Stimulated activated CD8-positive, alpha-beta memory T cell treated with anti-CD3 and anti-CD28 coated beads, Interleukin-7, amount 100 ng/mL, for 48 hours (primary cell): ENCODE measurements at places on chromosomes 5 and 9.

DNA sequence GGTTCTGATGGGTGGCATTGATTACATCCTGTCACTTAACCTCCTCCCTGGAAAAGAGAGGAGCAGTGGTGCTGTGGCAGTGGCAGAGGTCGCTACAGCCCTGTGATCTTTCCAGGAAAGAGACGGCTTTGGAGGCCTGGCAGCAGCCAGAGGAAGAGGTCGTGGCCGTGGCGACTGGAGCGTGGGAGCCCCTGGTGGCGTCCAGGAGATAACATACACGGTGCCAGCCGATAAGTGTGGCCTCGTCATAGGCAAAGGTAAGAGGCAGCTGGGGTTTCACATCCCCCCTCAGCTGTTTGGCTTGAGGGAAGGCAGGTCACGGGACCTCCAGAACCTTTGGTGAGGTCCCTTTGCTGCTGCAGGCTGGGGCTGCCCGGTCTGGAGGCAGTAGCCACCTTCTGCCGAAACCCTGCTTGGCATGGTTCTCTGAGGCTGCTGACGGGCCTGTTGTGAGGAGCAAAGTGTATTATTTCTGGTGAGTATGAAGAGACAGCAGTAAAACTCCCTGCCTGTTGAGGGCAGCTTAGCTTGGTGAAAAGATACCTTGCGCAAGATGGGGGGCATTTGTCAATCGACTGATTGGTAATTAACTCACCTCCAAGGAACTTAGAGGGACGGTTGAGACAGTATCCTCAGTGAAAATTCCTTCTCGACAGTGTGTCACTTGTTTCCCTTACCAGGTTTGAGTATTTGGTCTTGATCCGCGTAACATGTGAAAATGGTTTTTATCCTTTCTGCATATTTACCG lies 38.0 kb upstream of the PRDM12 start:
- no peak for DNase-seq

GRCh38 chr9:134466869-134467616 lies 140.8 kb downstream of the RXRA start:
- DNase-seq = no peak

- no peak for DNase-seq
Measured at GRCh38 chr5:142724821-142725220, 38.9 kb upstream of the FGF1 start.

DNA sequence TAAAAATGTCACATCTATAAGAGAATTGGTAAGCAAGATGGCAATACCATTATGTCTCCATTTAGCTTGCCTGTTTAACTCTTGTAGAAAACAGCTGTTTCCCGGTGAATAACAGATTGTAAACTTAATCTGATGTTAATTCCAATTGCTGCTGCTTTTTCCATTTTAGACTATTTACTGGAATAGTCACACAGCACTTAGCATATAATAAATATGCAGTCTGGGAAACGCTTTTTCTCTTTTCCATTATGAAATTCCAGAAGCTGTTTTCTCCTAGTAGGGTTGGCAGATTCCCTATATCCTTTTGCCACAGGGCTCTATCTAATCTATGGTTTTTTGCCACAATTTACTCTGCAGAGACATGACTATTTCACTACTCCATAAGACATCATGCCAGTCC lies 148.0 kb downstream of the CEMIP2 start:
- DNase-seq = no peak

DNA sequence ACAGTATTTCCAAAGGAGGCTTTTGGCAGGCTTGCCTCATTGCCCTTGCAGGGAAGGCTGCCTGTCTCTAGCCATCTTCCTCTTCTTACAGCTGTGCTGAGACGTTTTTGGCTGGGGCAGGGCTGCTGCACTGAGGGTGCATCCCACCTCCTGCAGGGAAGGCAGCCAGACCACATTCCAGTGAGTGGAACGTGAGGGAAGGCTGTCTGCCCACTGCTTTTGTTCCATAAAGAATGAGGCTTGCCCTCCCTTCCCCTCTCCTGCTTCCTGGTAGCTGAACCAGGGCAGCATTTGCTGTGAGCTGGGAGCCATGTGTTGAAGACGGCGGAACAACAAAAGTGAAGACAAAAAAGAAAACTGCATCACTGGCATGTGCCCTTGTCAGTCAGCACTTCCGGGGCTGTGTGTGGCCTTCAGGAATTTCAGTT lies 16.8 kb downstream of the MGAT1 start:
- DNase-seq = no peak

DNA sequence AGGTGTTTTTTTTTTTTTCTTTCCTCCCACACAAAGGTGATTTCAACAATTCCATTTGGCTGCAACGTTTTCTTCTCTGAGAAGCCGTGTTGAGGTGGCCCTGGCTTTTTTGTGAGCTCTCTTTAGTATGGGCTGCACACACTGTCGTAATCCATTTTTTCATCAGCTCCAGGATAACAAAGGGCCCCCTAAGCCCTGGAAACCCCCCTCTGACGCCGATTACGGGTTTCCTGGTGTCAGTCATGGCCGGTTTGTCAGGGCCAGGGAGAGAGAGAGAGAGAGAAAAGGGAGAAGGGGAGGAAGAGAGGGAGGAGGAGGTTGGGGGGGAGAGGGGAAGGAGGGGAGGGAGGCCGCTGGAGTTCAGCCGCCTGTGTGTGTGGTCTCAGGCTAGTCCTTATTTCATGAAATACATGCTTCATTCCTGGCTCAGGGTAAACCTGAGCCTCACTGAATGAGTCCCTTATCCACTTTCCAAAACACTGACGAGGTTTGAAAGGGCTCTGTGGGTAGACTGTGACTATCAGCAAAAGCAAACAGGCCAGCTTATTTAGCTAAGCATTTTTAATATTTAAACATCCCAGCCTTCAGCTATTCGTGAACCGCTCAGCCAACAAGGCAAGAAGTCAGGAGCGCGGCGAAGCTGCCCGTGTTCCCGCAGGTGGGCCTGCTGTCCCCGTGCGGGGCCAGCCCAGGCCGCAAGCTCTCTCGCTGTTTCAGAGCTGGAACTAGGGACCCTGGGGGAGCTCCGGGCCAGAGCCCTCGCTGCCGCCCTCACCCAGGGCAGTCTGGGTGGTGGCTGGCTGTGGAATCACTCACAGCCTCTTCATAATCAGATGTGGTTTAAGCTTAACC lies 172.8 kb downstream of the ERCC6L2 start:
- DNase-seq = no peak

- no peak for DNase-seq
Measured at GRCh38 chr9:79829566-79830302, 258.0 kb downstream of the TLE4 start.

DNA sequence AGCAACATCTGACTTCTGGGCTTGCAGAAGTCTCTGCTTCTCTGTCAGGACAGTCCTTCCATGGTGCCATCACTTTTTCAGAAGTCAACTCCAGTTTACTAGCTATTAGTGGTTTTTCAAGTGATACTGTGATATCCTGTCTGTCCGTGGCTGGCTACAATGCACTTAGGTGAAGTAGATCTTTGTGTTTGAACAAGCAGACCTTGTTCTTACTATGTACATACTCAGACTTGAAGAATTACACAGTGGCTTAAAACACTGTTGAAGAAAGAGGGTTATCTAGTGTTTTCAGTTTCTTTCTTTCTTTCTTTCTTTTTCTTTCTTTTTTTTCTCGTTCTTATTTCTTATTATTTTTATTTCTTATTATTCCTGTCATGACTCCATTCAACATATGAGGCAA lies 228.7 kb downstream of the NTRK2 start:
- no peak for DNase-seq

DNA sequence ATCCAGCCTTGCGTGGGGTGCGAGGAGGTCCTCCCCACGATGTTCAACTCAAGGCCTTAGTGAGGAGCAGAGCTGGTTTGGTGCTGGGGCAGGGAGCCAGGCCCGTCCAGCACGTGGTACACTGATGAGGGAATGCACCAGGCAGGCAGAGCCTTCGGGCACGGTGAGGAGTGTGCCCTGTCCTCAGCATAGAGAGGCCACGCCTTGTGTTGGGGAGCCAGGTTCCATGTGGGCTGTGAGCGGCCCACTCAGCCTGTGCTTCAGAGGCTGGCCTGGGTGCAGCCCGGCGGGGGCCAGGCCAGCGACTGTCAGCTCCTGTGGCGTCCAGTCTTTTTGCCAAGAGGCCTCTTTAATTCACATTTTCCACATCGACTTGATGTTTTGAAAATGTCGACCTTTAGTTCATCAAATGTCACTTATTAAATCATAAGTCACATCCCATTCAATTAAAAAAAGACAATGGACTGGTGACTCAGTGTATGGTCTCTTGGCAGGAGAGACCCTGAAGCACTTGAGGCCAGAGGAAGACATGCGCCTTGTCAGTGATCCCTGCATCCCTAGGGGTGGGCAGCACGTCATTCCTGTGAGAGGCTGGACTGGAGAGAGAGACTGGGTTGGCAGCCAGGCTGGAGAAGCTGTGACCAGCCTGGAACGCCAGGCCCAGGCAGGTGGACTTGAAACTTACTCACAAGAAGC lies 21.7 kb downstream of the ERGIC1 start:
- DNase-seq = no peak

DNA sequence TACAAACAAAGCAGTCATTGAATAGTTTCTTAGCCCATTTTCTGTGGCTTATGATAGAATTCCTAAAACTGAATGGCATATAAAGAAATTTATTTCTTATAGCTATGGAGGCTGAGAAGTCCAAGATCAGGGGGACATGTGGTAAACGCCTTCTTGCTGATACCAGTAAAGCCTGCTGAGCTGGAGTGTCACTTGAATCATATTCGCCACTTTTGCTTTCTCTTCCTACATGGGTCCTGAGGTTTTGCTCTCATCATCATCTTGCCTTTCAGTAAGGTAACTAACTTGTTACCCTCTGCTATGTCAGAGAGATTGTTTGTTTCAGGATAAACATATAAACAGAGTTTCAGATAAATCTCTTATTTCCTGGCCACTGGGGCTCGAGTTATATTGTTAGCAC lies 203.3 kb upstream of the DMRT1 start:
- DNase-seq = no peak

GRCh38 chr5:43193894-43194265 lies 1.9 kb downstream of the NIM1K start:
- no peak for DNase-seq

DNA sequence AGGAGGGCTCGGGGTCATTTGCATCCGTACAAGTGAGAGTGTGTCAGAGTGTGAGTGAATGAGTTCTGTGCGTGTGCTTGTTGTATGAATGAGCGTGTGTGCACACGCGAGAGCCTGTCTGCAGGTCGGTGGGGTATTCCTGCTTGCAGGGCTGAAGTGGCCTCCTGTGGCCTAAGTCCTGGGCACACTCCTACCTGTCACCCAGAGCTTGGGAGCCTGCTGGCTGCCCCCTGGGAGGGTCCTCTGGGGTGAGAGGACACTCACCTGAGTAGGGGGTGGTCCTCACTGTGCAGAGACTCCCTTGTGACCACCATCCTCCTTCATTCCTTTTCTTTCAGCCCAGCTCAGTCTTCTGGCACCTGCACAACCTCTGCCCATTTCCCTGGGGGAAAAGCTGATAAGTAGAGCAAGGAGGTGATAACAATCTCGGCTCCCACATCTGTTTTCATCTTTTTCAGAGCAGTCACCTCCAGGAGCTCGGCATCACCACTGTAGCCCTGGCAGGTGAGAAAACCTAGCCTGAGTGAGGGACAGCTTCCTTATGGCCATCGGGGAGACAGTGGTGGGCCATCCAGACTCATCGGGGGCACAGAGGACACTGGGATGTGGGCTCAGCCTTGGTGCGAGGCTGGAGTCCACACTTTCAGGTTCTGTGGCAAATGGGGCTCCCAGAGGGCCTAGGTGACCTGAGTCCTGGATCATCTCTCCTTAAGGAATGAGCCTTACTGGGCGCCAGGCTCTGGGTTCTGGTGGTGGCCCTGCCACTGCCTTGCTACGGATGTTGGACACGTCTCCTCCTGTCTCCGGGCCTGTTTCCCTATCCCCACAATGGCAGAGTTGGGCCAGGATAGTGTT lies 38.7 kb upstream of the SYNPO start:
- DNase-seq = no peak

GRCh38 chr9:128159522-128159783 lies 612 bp upstream of the BBLN start:
- no peak for DNase-seq

DNA sequence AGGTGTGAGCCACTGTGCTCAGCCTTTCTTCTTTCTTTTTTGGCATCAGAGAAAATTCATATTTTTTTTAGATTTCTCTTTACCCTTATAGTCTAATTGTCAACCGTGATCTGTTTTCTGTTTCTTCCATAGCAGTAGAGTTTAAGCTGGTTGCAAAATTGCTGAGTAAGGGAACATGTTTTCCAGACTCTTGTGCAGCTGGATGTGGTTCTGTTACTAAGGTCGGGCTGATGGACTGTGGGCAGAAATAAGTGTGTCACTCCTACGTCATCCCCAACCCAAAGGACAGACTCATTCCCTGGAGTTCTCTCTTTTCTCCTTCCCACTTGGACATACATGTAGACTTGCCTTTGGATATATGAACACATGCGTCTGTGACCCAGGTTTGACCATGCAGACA lies 64.1 kb upstream of the GOLM1 start:
- no peak for DNase-seq

DNA sequence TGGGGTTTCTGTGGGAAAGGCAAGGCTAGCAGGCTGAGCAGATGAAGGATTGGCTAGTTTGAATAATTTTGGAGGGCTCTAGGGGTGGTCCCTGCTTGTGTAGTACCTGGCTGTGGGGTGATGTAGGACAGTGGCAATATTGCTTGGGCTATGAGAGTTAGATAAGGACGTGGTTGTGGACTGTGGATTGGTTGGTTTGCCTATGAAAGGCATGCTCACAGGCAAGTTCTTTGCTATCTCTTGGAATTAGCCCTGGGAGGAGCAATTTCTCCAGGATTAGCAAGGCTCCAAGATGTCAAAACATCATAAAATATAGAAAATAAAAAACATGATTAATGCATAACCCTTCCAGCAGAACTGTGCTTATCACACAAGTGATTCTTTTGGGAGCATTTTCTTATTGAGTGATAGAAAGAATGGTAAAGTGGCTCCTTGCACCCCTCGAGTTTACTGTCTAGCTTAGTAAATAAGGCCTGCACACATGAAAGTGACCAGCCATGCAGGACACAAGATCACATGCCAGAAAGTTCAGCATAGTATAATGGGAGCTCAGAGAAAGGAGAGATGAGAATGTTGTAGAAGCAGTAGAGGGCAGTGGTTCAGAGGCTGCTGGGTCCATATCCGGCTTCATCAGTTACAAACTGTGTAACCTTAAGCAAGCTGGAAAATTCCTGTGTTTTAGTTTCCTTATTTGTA lies 13.8 kb downstream of the AOPEP start:
- no peak for DNase-seq

- DNase-seq = no peak
Measured at GRCh38 chr5:180522330-180522729, 28.2 kb downstream of the CNOT6 start.

- no peak for DNase-seq
Measured at GRCh38 chr5:135589152-135589551, 10.4 kb upstream of the CXCL14 start.

DNA sequence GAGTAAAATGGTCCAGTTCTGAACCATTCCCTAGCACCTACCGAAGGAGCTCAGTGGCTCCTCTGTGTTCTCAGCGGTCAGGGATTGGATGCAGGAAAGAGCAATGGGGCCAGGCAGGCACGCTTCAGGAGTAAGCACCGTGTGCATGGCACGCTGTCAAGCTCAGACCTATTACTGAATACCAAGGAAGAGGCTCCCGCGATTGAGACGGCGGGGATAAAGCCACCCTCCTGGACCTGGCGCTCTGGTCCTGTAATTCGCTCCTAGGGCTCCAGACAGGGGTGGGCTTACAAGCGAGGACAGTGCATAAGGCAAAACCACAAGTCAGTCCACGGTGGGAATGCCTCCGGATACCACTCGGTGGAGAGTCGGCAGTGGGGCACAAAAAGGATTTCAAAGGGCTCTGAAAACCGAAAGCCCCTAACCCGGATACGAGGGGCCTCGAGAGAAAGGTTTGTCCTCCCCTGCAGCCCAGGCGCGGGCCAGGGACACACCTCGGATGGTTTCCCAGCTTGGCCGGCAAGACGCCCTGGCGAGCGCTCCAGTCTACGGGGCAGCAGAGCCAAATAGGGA lies 988 bp downstream of the OXCT1 start:
- DNase-seq = no peak
